ENCODE measurements at places on chromosomes 1 and 21. TPM values are rescaled to one million over a fixed set of nuclear protein-coding genes. Genes with fewer than 3 reads are reported as not detected.

DNA sequence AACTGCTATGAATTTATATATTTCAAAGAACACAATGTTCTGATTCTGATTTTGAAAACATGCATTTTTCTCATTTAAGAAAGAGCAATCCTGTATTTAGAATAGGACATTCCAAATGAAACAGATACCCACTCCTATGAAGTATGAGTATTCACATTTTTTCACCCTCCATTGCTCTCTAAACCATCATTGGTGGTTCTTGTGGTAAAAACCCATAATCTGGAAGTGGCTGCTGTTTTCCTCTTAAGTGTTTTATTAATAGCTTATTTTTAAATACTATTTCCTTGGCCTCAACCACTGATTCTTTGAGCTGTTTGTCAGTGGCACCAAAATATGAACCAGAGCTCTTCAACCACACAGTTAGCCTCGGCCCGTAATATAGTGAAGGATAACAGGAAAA is 60.0 kb upstream of the ADAM30 start:
- no peak for DNase-seq

DNA sequence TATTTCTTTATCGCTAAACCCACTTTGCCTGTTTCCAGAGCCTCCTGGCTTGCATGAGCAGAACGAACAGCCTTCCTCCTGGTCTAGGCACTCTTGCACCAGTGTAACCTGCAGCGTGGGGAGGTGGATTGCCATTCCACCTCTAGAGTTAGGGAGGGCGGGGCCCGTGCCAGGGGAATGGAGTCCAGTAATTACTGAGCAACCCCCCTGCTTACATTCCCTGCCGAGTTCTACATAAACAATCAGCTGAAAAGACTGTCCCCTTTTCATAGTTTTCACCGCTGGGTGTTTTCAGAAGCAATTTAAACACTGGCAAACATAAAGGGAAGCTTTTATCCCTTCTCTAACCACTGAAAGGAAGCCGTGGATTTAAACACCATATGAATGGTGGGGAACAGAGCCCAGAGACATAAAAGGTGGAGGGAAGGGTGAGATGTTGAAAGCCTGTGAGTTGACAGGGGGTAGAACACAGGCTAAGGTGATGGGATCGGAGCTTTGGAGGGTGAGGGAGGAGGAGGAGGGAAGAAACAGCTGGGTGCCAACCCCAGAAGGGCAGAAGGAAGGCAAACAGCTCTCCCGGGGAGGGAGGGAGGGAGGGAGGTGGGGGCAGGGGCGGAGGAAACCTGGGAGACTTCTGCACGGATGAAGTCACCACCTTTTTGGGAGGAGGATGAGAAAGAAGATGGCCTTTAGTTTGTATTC is 68.0 kb upstream of the WDR26 start:
- DNase-seq = no peak

GRCh38 chr1:180392020-180392419 is 110.4 kb downstream of the ACBD6 start:
- no peak for DNase-seq

The FAM72C gene
- 6.2 TPM for total RNA-seq

- DNase-seq = no peak
These were observed 14.4 kb upstream of the FCRL5 start for GRCh38 chr1:157566484-157567300.

DNA sequence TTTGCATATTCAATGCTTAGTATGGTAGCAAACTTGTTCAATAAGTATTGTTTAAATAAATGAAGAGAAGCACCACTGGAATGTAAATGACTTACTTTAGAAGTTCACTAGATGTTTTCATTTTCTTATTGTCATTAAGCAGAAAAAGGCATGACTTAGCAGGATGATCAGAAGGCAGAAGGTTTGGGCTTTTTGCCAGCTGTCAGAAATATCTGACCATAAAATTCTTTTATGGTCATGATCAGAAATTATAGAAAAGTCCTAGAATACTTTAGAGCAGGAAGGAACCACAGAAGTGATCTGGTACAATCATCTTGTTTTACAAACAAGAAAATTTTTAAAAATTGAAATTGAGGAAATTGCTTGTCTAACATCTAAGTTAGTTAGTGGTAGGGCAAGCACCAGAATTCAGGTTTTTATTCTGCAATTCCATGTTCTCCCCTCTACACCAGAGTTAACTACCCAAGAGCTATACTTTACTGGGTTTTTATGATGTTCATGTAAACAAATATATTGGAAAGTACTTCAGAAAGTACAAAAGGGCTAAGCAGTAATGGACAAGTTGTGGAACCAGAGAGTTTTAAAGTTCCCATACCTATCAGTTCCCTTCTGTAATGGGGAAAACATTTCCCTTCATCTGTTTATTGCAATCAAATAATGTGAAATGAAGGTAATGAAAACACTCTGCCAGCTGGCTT is 10.1 kb downstream of the FMO5 start:
- DNase-seq = no peak

The FAM151A gene
- not detected for total RNA-seq

- no peak for DNase-seq
These were observed 14.7 kb downstream of the ADCY10 start for GRCh38 chr1:167899253-167899681.

DNA sequence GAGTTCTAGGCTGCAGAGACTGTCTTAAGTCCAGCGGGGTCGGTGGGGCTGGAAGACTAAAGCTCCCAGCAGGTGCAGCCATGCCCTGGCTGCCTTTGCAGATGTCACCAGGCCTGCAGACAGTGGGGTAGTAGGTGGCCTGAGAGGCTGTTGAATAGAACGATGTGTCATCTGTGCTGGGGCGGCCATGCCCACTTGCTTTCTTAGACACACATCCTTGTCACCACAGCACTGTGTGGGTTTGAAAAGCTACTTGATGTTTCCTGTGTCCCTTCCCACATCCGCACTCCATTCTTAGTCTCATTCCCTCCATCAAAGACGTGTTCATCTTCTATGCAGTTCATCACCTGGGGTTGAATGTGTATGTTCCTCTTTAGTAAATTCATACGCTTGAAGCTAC is 184.5 kb upstream of the TMEM51 start:
- DNase-seq = no peak

DNA sequence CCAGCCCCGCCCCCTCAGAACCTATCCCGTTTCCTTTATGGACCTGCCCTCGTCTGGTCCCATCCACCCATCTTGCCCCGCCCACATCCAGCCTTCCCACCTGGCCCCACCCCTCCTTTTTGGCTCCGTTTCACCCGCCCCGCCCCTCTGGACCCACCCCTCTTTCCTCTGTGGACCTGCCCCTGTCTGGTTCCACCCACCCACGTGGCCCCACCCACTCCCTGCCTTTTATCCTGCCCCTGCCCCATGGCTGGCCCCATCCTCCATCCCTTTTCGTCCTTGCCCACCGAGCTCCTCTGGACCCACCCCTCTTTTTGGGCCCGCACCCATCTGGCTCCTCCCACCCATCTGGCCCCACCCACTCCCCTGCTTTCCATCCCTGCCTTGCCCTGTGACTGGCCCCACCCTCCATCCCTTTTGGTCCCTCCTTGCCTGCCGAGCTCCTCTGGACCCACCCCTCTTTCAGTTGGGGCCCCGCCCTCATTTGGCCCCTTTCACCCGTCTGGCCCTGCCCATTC is 177.3 kb downstream of the CAMTA1 start:
- no peak for DNase-seq

The NEGR1 gene
- total RNA-seq = 8.6 TPM

GRCh38 chr1:3790500-3790923 is 5.8 kb downstream of the LRRC47 start:
- no peak for DNase-seq

GRCh38 chr1:43056981-43057391 is 98.3 kb upstream of the SLC2A1 start:
- no peak for DNase-seq

The KIRREL1 gene
- 275 TPM for total RNA-seq

DNA sequence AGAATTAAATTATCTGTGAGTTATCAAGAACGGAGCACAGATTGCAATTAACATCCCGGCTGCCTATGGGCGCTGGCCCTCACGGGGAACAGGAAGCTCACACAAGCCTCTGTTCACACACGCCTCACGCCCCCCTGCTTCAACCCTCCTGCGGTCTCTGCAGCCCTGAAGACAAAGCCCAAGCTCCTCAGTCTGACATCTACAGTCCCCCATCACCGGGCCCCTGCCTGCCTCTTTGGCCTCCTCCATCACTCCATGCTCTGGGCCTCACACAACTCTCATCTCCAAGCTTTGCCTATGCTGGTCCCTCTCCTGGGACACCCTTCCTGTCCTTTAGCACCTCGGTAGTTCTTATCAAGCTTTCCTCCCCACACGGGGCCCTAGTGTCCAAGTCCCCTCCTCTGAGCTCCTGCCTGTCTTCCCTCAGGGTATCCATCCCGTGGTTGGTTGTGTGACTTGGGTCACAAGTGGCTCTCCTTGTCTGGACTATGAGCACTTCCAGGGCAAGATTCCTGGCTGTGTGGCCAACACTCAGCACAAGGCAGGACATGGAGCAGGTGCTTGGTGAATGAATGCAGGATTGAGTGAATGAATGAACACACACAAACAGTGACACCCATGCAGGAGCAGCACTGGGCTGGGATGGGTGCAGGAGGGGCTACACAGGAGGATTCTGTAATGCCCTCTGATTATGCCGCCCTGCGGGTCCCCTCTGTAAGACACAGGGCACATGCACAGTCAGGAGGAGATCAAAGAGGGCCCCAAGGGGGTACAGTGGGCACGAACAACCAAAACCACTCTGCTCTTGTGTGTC is 116.1 kb downstream of the DMRTB1 start:
- no peak for DNase-seq

DNA sequence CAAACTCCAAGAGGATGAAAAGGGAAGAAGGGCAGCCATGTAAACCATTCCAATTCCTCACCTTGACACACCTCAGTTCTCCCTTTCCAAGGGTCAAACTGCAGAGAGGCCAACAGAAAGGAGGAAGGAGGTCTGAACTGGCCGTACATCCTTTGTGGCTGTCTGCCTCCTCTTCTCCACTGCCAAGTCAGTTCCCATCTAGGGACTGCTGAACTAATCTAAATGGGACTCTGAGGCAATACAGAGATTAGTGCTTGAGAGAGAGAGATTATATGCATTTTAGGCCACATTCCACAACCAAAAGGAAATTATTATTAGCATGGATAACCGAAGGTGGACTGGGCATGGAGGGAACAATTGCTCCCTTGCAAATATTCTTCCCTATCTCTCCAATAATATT is 2.7 kb downstream of the ARHGEF11 start:
- DNase-seq = no peak

GRCh38 chr21:25509862-25510261 is 97.4 kb downstream of the MRPL39 start:
- DNase-seq = no peak

- no peak for DNase-seq
These were observed 34.0 kb downstream of the SEC16B start for GRCh38 chr1:177935638-177936415.

DNA sequence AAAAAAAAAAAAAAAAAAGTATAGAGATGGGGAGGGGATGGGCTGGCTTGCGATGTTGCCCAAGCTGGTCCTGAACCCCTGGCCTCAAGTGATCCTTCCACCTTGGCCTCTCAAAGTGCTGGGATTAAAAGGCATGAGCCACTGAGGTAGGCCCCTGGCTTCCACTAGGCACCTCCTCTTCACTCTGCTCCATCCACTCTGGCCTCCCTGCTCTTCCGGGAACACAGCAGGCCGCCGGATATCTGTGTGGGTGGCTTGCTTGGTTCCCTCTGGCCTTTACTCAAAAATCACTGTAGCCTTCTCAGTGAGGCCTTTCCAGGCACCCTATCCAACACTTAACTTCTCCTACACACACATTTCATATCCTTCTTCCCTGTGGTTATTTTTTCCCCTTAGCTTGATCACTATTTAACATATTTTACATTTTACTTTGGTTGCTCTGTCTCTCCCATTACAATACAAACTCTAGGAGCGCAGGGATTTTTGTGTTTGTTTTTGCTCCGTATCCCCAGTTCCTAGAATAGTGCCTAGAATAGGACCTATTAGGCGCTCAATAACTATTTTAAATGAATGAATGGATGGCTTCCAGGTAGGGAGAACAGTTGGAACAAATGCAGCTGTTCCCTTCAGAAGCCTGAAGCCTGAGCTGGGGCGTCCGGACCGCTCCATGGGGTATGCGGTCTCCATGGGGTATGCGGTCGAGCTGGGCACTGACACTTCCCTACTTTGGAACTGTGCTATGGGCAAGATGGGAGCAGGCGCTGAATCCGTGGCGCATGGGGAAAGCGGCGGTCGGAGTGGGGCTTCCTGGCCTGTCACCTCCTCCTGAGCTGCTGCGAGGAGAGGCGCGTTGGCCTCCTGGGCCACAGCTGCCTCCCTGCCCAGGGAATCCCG is 46.7 kb downstream of the H3-3A start:
- DNase-seq = no peak

DNA sequence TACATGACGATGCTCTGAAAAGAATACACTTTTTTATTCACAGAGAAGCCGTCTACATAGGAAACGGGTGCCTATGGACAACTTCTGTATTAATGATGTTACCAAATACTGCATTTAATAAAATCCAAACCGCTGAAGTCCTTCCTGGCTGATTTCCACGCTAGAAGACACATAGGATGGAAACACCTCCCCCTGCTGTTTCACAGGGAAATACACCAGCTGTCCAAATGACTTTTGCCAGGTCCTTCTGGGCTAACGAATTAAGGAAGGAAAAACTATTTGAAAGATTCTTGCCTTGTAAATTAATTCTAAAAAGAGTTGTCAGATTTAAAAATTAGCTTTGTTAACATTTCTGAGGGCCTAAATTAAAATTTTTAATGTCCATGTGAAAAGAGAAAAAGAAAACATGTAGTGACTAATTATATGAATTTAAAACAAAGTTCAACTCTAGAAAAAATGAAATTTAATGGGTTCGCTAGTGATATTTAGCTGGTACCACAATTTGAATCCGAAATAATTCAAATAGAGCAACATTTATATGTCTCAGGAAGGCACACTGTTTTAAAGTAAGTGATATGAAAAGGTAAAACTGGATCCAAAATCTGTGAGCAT is 146.0 kb downstream of the RERE start:
- DNase-seq = no peak

The RAB4A gene
- total RNA-seq = 28.1 TPM

The TMEM53 gene
- 6.3 TPM for total RNA-seq

DNA sequence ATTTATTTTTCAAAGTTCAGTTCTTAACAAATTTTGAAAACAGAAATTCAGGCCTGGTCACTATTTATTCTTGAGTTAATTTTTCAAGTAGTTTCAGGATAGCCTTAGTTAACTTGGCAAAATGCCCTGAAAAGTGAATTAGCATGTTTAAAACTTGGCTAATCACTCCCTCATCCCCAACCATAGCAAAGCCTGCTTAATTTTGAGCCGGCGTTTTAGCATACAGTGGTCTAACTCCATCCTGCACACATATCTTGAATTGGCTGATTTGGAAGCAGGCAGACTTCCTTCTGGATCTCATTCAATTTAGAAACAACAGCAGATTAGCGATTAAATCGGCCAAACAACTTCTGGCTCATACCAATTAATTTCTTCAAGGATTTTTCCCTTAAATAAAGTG is 439.2 kb downstream of the PTBP2 start:
- no peak for DNase-seq

The CA14 gene
- total RNA-seq = not detected

DNA sequence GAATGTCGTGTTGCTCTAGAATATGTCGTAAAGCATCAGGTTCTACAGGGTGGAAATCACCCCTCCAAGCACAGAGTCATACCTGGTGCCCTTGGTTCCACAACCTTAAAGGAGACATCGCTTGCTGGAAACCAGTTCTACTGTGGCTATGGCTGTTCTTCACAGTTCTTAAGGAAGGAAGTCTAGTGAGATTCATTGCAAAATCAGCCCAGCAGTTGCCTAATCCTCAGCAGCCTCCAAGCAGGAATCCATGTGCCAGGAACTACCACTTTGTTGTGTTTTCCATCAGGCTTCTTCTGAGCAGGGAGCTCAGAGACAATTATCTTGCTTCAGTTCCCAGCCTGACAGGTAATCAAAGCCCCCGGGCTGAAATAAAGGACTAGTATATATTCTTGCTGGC is 45.0 kb upstream of the SLC35F3 start:
- DNase-seq = no peak

All from epithelial cell of proximal tubule (primary cell).